ENCODE measurements at places on chromosomes 7 and 10.

- DNase-seq, result no peak
Measured at GRCh38 chr10:1563028-1563427, 174.3 kb downstream of the ADARB2 start.

DNA sequence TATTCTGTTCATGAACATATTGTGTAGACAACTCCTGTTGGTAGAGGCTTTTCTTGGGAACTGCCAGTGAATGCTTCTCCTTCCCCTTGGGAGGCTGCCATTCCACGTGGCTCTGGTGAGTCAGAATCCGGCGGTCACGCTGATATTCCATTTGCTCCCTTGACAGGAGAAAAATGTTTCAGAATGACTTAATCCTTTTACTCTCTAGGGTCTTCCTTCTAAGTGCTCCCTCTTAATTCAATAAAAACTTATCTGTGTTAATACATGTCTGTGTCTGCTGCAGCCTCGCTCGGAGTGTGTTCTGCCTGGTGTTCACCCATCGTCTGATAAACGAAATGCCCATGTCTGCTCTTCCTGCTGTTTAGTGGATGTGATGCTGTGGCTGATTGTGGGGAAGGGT is 278.6 kb downstream of the ARHGAP12 start:
- DNase-seq, result no peak

- DNase-seq, result no peak
Measured at GRCh38 chr10:110410329-110411046, 87.2 kb upstream of the DUSP5 start.

DNA sequence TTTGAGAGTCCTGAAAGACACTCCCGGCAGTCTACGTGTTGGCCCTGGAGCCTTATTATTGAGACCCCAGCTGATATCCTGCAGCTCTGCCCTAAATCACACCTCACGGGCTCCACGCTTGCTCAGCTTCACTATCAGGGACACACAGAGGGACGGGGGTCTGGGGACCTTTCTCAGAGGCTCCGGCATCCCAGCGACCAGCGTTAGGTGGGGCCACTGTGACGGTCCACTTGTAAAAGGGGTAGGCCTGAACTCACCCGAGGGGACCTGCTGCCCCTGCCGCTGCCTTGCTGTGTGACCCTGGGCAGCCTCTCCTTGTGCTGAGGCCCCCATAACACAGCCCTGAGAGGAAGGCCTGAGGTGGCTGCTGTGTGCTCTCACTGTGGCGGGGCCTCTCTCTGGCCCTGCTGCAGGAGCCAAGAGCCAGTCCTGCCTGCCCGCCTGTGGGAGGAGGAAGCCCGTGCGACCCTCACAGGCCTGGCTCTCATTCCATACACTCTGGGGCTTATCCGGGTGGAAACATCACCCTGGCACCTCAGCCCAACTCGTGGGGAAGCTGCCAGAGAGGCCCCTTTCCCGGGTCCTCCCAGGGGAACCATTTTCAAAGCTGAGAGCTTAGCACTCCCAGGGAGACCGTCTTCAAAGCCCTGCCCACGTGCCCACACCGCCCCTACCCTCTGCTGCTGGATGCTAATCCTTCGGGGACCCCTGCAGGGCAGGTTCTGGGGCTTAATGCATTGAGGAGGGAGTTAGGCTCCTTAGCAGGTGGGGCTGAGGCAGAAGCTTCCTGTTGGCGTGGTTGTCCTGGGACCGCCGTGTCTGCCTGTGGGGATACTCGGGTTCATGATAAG is 21.7 kb downstream of the AQP1 start:
- no peak for DNase-seq

DNA sequence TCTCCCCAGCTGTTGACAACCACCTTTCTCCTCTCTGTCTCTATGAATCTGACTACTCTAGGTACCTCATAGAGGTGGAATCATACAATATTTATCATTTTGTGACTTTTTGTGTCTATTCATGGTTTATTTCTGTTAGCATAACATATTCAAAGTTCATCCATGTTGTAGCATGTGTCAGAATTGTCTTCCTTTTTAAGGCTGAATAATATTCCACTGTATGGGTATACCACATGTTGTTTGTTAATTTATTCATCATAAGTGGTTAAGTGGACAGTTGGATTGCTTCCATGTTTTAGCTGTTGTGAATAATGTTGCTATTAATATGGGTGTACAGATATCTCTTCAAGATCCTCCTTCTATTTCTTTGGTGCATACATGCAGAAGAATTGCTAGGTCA is 69.9 kb upstream of the COMTD1 start:
- no peak for DNase-seq

DNA sequence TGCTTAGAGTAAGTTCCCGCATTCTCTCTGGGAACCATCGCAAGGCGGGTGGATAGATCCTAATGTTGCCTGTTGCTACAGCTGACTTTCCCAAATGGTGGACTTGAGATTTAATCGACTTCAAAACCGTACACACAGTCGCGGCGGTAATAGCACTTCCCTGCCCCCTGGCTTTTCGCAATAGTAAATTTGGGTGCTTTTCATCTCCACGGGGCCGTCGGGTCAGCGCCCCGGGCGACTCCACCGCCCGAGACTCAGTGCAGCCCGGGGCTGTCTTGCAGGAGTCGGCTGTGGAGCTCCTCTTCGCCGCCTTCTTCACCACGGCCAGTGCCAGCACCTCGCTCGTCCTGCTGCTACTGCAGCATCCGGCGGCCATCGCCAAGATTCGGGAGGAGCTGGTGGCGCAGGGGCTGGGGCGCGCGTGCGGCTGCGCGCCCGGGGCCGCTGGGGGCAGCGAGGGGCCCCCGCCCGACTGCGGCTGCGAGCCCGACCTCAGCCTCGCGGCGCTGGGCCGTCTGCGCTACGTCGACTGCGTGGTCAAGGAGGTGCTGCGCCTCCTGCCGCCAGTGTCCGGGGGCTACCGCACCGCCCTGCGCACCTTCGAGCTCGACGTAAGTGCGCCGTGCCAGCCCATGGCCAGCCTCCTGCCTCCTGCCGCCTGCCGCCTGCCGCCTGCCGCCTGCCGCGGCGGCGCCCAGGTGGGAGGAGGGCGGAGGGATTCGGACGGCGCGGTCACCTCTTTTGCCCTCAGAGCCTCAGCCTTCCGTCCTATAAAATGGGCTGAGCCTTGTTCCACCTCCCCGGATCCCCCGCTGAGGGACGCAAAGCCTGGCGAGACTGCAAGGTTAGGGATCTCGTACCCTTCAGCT is 5.3 kb downstream of the CYP26C1 start:
- no peak for DNase-seq

DNA sequence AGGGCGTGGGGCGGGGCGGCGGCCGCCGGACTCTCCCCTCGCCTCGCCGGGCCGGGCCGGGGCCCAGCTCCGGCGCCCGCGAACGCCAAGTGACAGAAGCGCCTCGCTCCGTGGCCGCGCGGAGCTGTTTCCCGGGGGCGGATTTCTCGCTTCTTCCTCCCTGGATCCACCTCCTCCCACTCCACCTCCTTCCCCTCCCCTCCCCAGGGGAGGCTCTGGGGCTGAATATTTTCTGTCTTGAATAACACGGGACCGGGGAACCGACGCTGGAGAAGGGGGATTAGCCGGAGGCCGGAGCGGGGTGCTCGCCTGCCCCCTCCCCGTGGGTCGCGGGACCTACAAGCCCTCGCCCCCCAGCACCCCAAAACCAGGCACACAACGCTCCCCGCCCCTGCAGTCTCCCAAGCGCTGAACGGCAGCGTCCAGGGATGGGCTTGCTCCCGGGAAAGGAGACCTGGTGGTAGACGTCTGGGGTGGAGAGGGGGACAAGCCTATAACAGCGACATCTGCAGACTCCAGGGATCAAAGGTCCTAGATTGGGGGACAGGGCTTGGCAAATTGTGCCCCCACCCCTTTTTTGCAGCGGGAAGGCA is at the start of gene ARHGAP21:
TSS of gene ARHGAP21 (minus strand) at position 100 of the 593 bp plus-strand sequence. CDS start 1,988 bp downstream, outside the sequence.
- no peak for DNase-seq

- DNase-seq, result no peak
Measured at GRCh38 chr7:38438970-38439369, 165.5 kb upstream of the TARP start.

DNA sequence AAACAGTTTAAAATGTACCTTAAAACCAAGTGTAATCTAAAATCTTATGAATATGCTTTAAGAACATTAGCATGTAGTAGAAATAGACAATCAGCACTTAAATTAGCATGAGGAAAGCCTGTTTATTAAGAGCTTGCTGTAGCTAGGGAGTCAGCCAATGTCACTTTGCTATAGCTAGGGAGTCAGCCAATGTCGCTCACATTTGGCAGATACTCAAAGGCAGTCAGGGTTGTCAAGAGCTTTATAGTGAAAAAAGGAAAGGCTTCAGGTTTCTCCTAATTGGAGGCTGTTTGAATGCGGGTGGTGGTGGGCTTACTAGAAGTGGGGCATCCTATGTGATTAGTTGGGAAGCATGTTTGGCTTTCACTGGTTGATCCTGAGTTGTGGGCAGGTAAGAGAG is 226.2 kb upstream of the DGKB start:
- DNase-seq, result peak; percentile 72

DNA sequence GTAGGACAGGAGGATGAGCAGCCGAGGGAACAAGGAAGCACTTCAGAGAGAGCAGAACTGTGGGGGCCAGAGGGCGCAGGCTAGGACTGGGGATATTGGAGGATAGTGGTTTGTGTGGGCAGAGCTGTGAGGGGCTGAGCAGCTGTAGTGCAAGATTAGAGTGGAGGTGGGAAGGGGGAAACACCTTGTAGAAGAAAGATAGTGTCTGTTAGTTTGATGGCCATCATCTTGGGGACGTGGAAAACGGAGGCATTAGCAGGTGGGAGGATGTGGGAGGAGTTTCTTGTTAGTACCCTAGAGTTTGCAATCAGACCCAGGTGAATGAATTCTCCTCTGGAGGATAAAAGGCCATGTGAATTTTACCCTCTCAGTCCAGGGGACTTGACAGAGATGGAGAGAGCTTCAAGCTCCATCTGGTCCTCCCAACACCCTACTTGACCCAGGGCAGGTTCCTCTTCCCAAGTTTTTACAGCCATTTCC is 34.0 kb downstream of the PRSS2 start:
- no peak for DNase-seq

DNA sequence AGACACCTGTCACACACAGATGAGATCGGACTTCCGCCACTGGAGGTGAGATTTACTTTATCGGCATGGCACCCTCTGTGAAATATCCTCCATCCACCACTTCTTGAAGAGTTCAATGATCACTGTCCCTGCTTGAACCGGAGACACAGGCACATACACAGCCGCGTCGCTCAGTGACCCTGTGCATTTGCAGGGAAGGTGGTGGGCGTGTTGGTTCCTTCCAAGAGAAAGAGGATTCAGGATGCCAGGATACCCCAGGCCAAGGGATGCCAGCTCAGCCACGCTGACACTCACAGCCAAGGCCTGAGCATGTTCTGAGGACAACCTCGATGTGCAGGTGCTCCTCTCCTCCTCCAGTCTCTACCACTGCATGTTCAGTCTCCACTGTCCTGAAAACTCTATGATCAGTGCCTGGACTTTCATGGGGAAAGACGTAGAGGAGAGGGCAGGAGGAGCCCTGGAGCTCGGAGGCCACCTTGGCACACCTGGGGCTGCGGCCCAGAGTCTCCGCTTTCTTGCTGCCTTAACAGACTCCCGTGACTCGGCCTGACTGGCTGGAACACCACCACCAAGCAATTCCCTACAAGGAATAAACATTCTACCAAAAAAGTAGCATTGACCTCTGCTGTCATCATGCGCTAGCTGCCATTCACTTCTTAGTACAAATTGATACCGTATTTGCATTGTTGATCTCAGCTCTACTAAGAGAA is 115.2 kb downstream of the TCERG1L start:
- DNase-seq, result no peak

DNA sequence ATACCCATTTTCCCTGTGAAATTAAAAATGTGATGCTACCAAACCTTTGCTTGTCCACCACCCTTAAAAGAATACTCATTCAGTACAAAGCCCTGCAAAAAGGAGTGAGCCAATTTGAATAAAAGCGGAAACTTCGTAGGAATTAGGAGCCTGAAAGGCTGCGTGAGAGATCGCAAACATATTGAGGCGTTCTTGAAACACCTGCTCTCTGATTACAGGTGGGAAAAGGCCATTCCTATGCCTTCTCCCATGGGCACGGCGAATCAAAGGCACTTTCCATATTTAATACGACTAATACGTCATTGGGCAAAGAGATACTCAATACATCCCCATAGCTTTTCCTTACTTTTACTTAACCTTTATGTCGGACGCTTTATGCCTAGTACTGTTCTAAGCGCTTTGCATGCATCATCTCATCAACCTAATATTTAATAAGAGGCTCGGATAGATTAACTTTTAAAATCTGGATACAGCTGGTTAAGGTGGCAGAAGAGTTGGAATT is 30.9 kb upstream of the KMT2E start:
- peak; percentile 29 for DNase-seq

DNA sequence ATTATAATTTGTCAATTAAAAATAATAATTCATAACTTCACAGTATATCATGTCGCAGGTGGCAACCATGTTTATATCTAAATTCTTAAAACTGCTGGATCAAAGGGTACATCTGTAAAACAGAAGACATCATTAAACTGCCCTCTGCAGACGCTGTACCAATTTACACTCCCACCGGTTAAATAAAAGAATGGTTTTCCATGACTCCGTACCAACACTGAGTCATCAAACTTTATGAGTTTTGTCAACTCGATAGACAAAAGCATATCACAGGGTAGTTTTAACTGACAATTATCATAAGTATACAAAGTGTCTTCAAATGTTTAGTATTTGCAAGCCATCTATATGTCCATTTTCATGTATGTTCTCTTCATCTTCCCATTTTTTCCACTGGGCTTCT is 5.7 kb upstream of the GSTK1 start:
- DNase-seq, result no peak

DNA sequence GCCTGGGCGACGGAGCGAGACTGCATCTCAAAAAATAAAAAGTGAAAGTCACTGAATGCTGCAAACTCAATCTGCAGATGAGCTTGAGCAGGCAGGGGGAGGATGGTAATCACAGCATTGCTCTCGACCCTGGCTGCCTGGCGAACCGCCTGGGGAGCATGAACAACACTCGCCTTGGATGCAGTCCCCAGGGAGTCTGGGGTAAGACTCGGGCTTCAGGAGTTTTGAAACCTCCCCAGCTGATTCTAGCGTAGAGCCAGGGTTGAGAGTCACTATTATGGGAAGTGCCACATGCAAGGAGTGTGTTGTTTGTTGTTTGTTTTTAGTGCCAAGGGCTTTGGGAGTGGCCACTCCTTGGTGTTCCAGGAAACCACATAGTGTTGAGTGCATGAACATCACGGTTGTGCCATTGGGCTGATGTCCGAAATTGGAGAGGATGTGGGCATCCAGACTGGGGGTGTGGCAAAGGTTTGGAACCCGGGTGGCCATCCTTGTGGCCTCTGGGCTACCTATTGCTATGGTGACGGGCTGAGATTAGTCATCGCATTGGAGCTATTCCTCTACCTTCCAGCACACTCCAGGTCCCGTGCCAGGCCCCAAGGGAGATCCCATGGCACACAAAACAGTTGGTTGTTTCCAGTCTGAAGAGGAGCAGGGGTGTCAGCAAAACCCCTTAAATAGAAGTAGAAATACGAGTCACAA is 92.6 kb downstream of the RGS10 start:
- no peak for DNase-seq

DNA sequence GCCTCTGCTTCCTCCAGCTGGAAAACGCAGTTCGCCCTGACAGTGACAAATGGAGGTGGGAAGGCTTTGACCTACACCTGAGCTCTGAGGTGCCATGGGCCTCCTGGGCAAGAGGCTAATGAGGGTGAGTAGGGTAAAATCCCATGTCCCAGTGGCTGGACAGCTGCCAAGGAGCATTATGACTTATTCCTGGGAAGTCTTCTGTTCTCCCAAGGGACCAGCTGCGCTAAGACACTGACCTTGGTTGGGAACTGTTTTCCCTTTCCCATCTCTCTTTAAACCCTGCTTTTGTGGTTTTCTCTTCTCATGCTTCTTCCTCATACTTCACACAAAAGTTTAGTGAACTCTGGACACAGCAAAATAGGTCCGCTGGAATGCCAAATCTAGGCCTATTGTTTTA is 72.6 kb downstream of the COPG2 start:
- DNase-seq, result no peak

- no peak for DNase-seq
Measured at GRCh38 chr7:101770466-101770865, 47.0 kb upstream of the CUX1 start.
